ENCODE measurements at places on chromosomes 13 and 19.

DNA sequence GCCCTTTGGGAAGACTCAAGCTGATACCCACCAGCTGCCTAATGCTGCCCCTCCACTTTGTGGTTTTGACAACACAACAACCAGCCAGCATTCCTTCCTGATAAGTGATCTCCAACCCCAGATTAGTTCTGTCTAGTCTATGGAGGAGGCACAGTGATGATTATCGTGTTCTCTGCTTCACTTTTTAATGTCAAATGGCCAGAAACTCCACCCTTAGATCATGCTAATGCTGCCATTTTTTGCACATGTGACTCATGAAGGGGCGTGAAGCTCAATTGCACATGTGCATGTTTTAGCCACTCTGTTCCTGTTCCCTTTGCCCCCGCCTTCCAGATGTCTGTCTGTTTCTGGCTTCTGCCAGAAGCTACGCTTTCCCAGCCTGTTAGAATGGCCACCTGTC lies 199.8 kb downstream of the COG6 start:
- DNase-seq = no peak

DNA sequence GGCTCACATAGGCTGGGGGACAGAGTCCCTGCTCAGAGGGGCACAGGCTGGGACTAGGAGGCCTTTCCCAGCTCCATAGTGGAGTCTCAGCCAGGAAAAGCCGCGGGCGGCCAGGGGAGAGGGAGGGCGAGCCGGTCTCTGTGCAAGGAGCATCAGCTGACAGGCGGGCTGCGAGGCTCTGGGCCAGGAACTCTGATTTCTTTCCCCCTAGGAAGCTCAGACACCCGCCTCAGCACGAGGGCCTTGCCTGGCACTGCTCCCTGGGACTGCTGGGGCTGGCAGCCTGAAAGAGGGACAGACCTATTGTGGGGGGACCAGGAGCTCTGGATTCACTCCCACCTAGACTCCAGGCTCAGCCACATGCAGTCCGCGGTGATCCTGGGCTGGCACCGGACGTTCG lies 2.2 kb upstream of the PLK5 start:
- DNase-seq = no peak

DNA sequence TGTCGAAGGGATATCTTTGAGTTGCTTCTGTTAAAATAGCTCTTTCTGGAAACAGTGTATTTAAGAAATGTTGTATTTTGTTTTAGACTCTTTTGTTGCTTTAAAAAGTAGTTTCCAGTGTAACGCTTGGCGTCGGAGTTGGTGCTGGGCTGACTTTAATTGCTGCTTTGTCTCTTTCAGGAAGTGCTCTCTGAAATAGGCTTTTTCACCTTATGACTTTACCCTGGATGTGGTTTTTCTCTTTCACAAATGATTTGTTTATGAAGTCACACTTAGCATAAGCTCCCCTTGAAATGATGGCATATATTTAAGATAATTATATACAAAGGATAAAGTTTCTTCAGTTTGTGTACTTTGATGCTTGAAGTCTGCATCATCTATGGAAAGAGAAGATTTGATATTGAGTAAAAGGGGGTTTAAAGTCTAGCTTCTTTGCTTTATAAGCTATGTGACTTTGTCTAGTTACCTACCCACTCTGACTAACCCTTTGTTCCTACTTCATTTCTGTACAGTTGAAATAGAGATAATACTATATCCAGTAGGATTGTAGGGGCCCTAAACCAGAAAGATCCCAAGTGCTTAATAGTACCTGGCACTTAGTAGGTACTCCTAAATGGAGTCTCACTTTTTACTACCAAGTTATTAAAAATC lies at the start of gene GPR18:
GPR18 (minus strand) TSS at position 170 of the 651 bp plus-strand sequence. CDS start 2,507 bp downstream, outside the sequence.
- DNase-seq = no peak

- peak; percentile 21 for DNase-seq
These were observed 10.4 kb downstream of the CLASRP start for GRCh38 chr19:45049073-45049736.

GRCh38 chr19:54029930-54030490 lies 33.7 kb downstream of the VSTM1 start:
- DNase-seq = peak; percentile 84

- peak; percentile 61 for DNase-seq
These were observed 130.3 kb upstream of the SERP2 start for GRCh38 chr13:44243198-44243857.

- no peak for DNase-seq
These were observed 84.1 kb upstream of the KLF12 start for GRCh38 chr13:74218291-74218690.

DNA sequence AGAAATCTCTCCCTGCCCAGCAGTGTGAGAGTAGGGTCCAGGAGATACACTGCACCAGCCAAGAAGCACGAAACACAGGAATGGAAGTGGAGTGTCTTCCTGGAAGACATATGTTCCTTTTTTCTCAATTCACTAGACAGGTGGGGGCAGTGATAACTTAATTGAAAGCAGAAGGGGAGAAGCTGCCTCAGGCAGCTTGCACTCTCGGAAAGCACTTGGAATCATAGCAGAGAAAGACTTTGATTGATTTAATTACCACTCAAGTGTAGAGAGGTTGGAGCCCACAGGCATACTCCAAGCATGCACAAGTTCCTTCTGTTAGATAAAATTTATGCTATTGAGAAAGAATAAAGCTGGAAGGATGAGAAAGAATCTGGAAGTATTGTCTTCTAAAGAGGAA lies 249.4 kb downstream of the SLITRK6 start:
- no peak for DNase-seq

Measured in trophoblast cell (in vitro differentiated cells and primary cell).